ENCODE measurements at places on chromosomes 1 and 21.

GRCh38 chr1:103109311-103109920, 1.1 kb upstream of the COL11A1 start:
- DNase-seq, result no peak

DNA sequence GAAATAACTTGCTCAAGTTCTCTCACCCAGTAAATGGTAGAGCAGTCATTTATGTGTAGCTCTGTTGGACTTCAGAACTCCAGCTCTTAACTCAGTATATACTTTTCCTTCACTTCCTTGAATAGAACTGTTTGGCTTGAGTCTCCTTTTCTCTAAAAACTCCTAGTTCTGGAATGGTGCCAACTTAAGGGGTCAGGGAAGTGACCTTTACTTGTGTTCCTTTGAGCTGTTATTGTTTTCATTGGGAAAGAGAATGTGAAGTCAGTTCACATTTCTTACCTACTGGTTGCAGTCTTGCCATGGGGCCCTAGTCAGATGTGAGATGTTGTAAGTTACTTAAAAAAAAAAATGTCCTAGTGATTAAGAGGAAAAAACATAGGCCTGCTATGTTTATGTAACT, 77.0 kb upstream of the MACF1 start:
- no peak for DNase-seq

- DNase-seq, result no peak
Measured at GRCh38 chr21:42414928-42415769, 11.4 kb downstream of the UBASH3A start.

GRCh38 chr1:74396933-74397332, 115.5 kb downstream of the LRRC53 start:
- DNase-seq, result no peak

DNA sequence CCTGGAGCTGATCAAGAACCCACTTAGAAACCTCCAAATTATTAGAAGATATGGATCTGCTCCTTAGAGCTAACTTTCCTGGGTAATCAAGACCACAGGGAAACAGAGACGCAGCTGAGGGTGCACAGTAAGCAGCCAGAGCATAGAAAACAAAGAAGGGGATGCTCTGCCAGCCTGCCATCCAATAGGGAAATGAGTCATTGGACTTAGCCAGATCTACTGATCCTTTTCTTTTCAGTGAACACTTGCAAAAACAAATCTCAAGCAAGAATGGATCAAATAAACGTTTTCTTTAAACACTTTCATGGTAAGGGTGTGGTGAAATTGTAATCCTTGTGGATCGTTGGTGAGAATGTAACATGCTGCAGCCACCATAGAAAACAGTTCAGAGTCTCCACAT, 474.0 kb downstream of the LTN1 start:
- DNase-seq, result no peak

DNA sequence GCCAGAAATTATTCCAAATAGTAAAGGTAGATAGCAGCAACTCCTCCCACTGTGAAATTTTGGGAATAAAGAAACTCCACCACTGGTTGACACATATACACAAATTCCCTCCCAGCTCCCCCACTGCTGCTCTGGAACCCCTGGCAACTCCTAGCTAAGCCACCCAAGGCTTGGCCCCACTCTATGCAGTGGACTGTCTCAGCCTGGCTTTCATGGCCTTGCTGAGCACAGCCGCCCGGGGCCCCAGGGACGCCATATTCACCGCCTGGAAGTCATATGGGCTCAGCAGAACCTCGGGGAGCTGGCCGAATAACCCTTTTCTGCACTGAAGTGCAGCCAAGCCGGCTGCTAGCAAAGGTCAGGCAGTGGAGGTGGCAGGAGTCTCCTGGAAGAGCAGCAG, 15.4 kb upstream of the RBM34 start:
- DNase-seq, result peak; percentile 30

DNA sequence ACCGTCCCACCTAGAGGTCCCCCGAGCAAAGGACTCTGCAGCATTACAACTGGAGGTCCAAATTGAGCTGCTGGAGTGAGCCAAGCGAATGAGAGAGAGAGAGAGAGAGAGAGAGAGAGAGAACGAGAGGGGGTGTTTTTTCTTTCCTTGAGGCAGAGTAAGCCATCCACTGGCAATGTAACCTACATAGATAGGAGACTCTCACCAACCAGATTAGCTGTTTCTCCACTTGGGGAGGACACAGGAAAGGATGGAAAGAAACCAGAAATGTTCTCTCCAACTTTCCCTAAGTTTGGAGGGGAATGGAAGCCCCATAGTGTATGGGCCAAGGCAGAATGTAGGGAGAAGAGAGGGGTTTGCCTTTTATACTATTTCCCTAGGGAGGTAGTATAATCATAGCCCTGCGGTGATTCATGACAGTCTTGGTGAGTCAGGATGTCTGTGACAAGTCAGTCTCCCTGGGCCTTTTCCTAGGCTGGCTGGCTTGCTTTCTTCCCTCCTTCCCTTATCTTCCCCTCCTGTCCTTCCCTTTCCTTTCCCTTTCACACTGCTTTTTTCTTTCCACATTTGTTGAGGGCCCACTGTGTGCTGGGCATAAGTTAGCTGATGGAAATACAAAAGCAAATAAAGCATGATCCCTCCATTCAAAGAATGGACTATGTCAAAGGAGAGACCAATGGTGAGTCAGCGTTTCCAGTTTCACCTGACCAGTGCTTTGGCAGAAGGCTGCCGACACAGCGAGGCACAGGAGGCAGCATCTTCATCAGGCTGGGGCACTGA, 7.1 kb downstream of the FNDC7 start:
- DNase-seq, result no peak

DNA sequence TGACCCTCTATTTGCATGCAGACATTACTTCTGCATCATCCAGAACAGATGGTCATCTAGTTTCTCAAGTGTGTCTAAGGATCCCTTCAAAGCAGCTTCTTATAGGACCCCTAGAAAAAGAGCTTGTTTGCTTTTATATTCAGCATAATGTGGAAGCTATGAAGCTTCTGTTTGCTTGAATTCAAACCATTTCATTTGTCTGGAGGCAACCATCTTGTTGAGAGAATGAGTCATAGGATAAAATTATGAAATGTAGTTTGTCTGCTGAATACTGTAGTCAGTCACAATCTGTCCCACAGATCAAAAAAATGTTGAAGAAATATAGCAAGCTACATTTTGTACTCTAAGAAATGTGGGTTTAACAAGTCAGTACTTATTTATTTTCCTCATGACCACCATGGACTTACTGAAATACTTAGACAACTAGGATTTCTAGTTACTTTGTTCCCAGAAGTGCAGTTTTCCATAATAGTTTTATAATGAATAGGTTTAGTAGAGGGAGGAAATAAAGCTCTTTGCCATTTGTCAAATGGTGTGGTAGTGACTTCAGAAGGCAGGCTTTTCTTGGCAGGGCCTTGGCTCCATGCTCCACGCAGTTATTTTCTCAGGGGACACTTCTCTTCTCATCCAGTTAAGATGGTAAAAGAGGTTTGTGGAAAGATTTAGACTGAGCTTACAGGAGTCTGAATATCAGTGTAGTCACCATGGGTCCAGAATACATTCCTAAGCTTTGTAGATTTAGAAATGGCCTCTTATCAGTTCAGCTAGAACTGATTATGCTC, 74.8 kb upstream of the DEPDC1 start:
- DNase-seq, result no peak

DNA sequence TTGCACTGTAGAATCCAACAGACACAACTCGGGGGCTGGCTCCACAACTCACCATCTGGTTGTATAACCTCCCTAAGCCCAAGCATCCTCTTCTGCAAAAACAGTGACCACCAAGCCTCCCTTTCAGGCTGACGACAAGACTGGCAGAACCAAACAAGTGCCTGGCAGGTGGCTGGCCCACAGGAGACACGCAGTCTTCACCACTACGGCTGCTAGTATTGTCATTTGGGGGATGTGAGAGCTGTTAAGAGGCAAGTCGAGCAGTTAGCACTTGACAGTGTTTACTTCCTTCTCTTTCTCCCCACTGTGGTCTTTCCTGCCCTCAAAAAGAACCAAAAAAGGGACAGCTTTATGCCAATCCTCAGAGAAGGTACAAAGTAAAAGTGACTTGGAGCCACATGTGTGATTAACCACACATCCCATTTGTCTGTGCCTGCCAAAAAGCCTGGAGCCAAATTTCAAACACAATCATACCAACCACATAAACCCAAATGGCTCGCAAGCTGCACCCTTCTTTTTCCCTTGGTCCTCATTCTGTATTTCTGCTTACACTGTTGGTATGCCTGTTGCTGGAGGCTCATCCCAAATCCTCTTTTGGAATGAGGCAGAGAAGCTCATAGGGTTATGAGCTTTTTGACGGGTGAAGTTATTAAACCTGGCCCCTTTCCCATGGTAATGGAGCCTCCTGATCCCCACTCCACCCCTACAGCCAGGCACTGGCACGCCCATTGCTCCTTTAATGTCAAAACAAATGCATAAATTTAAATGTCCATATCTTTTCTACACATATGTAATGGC, 94.1 kb downstream of the TGFBR3 start:
- DNase-seq, result peak; percentile 39

DNA sequence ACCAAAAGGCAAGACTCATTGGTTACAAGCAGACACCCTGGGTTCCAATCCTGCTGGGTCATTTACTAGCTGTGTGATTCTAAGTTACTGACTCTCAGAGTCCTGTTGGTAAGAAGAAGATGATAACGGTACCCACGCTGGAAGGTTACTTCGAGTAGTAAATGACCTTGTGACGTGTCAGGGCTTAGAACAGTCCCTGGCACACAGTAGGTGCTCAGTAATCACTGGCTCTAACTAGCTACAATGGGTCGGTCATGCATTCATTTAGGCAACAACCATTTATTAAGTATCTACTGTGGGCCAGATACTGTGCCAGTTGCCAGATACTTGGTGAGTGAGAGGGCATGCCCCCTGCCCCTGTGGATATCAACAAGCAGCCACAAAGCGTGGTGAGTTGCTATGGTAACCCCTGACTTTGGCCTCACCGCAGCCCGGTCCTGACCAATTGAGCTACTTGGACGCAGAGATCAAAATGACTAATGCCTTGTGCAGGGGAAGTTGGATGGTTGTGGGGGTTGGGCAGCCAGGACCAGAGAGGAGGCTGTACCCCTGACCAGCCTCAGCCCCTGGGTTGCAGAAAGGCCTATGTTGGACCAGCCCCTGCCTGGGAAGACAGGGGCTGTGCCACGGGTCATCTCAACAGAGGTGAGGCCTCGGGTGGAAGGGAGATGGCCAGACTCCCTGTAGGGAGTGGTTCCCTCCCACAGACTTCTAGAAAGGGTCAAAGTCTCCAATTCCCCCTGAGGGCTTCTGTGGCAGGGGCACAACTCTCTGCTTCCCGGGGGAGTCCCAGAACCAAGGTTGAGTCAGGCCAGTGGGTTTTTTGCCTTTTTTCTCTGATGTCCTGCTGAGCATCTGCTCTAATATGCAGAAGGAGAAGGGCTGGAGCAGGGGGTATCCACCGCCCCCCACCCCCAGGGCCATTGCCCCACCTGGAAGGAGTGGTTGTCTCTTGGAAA, 16.0 kb downstream of the DHRS3 start:
- no peak for DNase-seq

DNA sequence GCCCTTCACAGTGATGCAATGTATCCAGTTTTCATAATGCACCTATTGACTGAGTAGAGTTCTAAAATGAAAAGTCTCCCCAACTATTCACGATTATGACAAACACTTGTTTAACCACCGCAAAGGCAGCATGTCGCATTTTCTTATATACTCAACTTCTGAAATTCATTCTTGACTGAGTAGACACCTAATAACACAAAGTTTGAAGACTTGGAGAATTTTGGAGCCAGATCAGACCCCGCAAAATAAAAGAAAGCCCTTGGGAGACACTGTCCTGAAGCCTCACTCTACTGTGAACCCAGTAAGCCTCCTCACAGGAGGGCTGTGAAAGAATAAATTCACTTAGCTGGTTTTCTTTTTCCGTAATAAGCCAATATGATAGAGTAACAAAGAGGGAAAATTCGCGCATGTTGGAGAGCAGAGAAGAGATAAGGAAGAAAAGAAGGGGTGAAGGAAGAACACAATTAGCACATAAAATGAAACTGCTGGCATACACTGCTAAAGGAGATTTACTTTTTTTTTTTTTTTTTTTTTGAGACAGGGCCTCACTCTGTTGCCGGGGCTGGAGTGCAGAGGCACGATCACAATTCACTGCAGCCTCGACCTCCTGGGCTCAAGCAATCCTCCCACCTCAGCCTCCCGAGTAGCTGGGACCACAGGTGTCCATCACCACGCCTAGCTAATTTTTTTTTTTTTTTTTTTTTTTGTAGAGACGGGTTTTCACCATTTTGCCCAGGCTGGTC, 492 bp upstream of the COLGALT2 start:
- DNase-seq, result no peak
